ENCODE measurements at places on chromosomes 2 and 18.

DNA sequence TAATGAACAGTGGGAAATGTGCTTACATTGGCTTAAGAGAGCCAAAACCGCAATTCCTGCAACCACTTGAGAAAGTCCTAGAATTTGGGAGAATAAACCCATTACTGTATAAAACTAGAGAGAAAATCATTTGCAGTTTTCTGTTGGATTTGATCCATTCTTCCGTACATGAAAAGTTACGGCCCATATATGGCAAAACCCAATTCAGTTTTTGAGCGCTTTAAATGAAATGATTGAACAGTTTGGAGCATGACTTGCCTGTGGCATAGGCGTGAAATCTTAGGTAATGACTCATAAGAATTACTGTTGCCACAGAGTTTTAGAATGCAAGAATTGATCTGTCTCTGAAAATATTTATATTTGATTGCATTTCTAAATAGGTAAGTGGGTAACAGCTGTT is 52.0 kb downstream of the PHLPP1 start:
- DNase-seq, result no peak

GRCh38 chr2:39241588-39241987 is 2.2 kb downstream of the CDKL4 start:
- DNase-seq, result no peak

DNA sequence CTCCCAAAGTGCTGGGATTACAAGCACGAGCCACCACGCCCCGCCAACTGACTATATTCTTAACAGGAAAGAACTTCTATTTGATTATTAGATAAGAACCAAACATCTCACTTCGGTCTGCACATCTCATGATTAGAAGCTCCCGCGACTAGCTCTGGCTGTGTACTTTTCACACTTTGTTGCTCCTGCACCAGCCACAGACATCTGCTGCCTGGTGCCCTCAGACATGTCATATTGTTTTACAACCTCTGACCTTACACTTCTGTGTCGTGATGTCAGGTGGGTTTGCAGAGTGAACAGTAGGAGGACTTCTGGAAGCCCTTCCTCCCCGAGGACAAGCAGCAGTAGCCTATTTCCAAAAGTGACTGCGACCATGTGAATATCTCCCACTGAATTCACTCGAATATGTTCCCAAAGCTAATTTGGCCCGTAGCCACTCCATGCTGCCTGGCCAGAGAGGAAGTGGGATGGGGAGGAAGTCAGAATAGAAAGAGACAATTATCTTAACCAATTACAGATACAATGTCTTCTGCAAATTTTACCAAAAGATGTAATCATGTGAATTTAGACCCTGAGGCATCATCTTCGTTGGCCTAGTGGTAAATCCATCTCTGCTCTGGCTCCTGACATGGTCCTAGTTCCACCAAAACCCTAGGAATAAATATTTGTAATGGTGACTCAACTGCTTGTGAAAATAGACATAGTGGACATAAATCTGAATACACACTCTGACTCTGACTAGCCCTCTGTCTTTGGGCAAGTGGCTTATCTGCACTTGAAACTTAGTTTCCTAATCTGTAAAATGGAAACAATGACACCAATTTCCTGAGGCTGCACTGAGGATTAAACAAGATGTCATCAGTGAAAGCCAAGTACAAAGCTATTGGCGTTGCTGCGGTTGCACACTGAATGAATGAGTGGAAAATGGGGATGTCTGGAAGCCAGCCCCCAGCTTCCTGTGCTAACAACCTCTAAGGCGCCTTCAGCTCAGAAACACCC is 406.1 kb downstream of the LRATD1 start:
- DNase-seq, result no peak

- DNase-seq, result peak; percentile 49
Measured at GRCh38 chr2:28624793-28625701, 126.6 kb upstream of the PPP1CB start.

- DNase-seq, result no peak
Measured at GRCh38 chr2:122481717-122482116, 726.3 kb downstream of the TSN start.

- DNase-seq, result no peak
Measured at GRCh38 chr2:18265614-18266586, 294.6 kb downstream of the RDH14 start.

- DNase-seq, result no peak
Measured at GRCh38 chr18:70190529-70190928, 15.0 kb downstream of the RTTN start.

DNA sequence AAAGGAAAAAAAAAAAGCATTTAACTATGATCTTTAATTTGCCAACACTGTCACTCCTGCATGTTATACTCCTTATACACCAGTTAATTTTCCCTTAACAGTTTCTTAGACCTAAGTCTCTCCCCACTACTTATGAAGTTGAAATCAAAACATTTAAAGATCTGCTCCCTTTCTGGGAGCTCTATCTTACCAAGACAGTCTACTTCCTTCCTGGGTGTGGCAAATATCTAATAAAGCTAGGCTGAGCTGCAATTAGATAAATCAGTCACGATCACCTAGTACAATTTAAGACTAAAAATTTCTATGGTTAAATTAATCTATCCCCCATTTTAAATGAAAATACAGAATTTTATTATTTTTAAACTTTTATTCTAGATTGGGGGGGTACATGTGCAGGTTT is 33.4 kb downstream of the PUM2 start:
- DNase-seq, result no peak

DNA sequence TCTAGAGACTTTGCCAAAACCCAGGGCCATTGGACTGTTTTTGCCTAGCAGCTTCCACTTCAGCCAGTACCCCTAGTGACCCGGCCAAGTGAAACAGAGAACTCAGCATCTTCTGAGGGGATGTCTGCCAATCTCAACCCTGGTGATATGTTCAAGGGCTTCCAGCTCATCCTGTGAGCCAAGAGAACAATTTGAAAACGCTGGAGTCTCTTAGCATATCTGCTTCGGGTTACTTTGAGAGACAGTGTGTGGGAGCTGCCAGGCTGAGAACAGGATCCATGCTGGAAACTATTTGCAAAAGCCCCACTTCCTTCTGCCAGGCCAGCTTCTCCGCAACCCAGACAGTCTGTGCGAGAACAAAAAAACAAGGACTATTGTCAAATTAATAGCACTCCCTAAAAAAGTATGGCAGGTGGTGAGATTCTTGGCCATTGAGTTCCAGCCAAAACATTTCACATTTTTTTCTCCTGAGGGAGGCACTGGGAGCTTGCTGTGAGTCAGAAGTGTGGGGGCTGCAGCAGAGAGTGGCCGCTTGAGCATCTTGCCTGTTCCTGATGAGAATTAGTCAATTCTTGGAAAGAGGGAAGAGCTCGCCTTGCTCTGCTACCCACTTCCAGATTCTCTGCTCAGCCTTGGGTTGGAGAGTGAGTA is 395.6 kb upstream of the TRIB2 start:
- no peak for DNase-seq

Data from large intestine (tissue), 12 donors.